Osteocyte (in vitro differentiated cells): ENCODE measurements at places on chromosomes 4 and X.

DNA sequence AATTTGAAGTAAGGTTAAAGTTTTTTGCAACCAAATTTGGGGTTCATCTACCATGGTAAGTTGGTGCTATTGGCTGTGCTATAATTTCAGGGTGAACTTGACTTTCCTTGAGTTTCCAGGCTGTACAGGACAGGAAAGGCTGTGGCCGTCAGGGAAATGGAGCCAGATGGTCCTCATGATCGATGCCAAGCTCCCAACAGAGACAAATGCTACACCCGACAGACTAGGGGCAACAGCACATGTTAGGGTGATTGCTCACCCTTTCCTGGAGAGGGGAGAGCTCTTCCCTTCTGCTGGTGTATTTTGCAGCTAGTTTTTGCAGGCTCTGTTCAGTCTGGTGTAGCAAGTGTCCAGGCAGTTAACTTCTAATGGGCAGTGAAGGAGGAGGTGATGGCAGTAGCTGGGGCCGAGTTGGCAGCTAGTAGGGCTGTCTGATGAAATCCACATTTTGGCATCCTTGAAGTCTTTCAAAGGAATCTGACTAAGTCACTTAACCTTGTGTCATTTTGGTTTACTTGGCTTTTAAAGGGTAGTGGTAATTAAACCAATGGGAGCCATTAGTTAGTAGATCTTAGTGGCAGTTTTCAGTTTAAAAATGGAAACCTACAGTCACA is 47.8 kb downstream of the GAB1 start:
- peaks cover 40% of the 10 kb centered on the region for H3K4me1 ChIP-seq
- no peaks in the 10 kb centered on the region for H3K27me3 ChIP-seq
- H3K27ac ChIP-seq: peak overlapping the region; percentile 3
- H3K4me3 ChIP-seq: no peak overlapping the region

DNA sequence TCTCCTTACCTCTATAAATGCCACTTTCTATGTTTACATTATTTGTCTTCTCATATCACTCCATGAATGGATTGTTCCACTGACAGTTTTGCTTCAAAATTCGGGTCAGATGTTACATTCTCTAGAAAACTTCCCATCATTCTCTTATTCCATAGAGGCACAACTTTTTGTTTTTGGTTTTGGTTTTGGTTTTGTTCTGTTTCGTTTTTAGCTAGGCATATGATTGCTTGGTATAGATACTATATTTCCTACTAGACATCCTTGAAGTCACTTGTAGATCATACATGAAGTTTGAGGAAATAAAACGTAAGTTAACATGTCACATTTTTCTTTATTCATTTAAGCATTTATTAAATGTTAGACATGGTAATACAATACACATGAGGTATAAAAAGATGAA is 961.0 kb downstream of the PCDH18 start:
- H3K27ac ChIP-seq: no peak overlapping the region
- DNase-seq: no peak
- no peaks in the 10 kb centered on the region for H3K27me3 ChIP-seq
- peaks cover 7% of the 10 kb centered on the region for H3K4me1 ChIP-seq

GRCh38 chr4:106358899-106359298 is 9.7 kb downstream of the GIMD1 start:
- H3K27ac ChIP-seq: no peak overlapping the region
- peaks cover 2% of the 10 kb centered on the region for H3K27me3 ChIP-seq
- DNase-seq: no peak
- H3K4me3 ChIP-seq: no peak overlapping the region
- H3K36me3 ChIP-seq: no peaks in the 10 kb centered on the region
- peaks cover 3% of the 10 kb centered on the region for H3K4me1 ChIP-seq

DNA sequence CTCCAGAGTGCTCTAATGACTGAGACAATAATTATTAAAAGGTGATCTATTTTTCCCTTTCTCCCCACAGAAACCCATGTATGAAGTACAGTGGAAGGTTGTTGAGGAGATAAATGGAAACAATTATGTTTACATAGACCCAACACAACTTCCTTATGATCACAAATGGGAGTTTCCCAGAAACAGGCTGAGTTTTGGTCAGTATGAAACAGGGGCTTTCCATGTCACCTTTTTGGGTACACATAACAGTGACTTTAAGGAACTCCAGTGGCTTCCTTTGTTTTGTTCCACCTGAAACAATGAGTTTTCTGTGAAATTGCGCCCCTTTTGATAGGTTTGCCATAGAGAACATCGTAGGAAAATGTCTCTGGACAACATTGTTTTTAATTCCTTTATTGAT is 69.6 kb downstream of the KIT start:
- H3K27me3 ChIP-seq: no peaks in the 10 kb centered on the region
- H3K4me3 ChIP-seq: no peak overlapping the region
- peaks cover 20% of the 10 kb centered on the region for H3K36me3 ChIP-seq
- no peak for DNase-seq
- H3K27ac ChIP-seq: no peak overlapping the region

GRCh38 chrX:55841962-55842752 is 124.6 kb downstream of the RRAGB start:
- H3K4me3 ChIP-seq: no peak overlapping the region
- no peaks in the 10 kb centered on the region for H3K27me3 ChIP-seq
- H3K36me3 ChIP-seq: no peaks in the 10 kb centered on the region
- H3K27ac ChIP-seq: no peak overlapping the region
- H3K4me1 ChIP-seq: no peaks in the 10 kb centered on the region

GRCh38 chr4:2432991-2433530 is 14.3 kb downstream of the CFAP99 start:
- H3K36me3 ChIP-seq: no peaks in the 10 kb centered on the region
- H3K4me3 ChIP-seq: no peak overlapping the region
- H3K27ac ChIP-seq: no peak overlapping the region
- H3K4me1 ChIP-seq: peaks cover 3% of the 10 kb centered on the region
